ENCODE measurements at places on chromosomes 4 and X.
A peak's percentile ranks its signal among the peaks of the same experiment; 100 is the strongest.

DNA sequence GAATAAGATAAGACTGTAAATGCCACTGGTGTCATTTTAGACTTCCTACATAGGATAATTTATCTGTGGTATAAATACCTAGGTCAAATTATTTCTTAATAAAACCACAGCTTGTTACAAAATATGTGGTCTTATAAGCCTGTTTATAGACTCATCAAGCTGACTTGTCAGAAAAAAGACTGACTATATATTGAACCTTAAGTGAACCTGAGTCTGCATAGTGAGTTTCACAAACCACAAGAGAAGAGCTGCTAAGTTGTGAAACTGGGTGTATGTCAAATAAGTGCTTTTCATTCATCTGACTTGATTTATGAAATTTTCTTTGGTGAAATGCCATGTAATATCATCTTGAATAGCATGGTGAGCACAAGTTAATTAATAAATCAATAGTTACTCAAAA, 48.4 kb upstream of the TMPRSS11A start:
- no peak for DNase-seq

DNA sequence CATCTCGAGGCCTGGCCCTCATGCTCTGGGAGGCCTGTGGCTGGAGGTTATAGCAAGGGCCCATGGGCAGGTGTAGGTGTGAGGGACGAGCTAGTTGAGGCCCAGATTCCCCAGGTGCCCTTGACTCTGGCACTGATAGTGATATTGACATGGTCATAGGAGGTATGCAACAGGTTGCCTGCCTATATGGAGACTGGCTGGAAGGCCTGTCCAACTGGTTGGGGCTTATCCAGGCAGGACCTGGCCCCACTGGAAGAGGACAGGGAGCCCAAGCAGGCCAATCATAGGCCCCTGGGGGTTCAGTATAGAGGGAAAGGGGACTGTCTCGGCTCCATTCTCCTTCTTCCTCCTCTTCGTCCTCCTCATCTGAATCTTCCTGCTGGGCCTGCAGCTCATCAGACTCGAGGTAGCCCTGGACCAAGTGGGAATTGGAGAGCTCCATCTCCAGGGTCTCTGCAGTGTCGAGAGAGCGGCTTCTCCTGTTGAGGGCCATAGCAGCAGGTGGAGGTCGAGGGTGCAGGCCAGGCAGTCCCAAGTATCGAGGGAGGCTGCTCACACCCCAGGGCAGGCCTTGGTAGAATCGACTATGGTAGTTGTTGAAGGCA, 15.3 kb downstream of the AMER1 start:
- no peak for DNase-seq

DNA sequence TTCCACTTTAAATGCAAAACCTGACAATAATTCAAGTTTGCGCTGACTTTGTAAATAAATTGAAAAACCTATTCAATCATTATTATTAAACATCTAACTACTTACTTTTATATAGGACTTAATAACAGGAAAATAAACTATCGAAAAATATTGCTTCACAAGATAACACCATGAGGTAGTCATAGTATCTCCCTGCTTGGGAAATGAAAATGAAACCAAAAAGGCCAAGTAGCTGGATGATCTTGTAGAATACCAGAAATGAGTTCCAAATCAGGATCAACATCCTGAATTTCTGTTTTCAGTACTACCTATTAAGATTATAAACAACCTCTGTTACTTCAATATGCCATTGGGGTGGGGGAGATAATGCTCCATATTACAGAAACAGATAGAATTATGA, 58.9 kb downstream of the CHIC2 start:
- DNase-seq: peak; percentile 79

DNA sequence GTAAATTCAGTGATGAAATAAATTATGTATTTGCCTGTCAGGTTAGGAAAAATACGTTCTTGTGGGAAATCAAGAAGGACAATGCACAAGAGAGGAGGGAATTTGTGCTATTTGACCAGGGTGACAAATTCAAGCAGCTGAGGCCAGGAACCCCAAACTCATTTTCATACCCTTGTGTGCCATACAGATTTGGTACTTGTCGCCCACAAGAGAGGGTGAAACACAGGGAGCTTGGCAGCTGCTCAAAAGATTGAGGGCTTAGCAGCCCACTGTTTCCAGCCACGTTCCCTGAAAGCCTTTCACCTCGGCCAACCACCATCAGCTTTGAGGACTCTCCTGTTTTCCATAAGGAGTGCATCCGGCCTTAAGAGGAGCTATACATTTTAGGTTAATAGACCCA, 111.2 kb downstream of the COL25A1 start:
- DNase-seq: no peak

DNA sequence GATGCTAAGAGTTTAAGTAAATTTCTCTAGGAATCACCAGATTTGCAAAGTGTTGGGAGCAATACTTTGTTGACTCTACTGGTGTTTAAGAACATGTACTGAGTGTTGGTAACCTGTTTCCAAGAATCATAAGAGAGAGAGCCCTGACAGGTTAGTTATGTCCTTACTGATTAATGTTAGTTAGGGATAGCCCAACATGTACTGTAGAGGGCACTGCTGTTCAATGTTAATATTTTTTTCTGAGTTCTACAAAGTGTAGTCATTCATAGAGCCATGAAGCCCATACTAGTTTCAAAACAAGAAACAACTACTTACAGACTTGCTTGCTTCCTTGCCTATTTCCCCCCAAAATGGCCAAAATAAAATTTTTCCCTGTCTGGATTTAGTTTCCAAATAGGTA, 11.9 kb downstream of the TMPRSS11D start:
- peak; percentile 77 for DNase-seq

DNA sequence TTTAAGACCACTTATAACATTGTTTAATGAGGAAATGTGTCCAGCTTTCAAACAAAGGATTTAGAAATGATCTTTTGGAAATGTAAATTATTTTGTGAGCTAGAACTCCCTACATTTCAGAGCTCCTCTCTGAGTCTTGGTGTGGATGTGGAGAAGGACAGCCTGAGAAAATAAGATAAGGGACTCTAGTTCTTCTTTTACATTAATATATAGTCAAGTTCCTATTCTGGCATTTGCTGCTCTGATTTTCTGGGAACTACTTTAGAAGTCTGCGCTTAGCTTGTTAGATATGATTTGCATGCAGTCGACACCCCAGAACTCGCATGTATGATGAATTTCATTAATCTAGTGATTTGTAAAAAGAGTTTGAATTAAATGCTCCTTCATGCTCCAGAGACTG, 45.5 kb downstream of the TSPAN7 start:
- DNase-seq: no peak

- DNase-seq: no peak
Observed at GRCh38 chr4:24328711-24329110, 255.6 kb downstream of the DHX15 start.

GRCh38 chrX:153960786-153961185, 10.8 kb downstream of the HCFC1 start:
- no peak for DNase-seq

DNA sequence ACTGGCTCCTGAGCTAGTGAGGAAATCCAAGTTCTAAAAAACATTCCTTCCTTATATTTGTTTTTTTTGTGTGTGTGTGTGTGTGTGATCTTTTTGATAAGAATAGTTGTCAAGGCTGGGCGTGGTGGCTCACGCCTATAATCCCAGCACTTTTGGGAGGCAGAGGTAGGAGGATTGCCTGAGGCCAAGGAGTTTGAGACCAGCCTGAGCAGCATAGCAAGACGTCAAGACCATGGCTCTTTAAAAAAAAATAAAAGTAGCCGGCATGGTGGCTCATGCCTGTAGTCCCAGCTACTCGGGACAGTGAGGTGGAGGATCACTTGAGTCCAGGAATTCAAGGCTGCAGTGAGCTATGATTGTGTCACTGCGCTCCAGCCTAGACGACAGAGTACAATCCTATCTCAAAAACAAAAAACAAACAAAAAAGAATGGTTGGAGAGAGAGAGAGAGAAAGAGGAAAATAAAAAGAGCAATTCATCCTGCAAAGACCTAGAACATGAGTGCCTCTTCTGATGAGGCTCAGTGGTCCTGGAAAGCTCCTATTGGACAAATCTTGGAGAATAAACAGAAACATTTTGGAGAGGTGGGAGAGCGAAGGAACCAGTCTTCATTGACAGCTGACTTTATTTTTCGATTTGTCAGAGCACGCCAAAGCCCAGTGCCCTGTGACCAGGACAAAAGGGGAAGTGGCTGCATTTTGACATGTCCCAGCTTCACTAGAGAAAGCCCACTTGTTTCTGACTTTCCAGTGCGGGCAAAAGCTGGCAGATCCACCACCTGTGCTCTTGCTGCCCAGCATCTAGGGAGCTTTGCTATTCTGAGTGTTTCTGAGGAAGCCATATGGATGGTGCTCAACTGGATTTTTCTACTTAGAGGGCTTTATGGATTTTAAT, 244.7 kb downstream of the PALLD start:
- no peak for DNase-seq

GRCh38 chr4:145001635-145002034, 96.4 kb downstream of the ANAPC10 start:
- peak; percentile 5 for DNase-seq

- DNase-seq: no peak
Observed at GRCh38 chrX:134891652-134892051, 99.1 kb upstream of the SMIM10 start.

DNA sequence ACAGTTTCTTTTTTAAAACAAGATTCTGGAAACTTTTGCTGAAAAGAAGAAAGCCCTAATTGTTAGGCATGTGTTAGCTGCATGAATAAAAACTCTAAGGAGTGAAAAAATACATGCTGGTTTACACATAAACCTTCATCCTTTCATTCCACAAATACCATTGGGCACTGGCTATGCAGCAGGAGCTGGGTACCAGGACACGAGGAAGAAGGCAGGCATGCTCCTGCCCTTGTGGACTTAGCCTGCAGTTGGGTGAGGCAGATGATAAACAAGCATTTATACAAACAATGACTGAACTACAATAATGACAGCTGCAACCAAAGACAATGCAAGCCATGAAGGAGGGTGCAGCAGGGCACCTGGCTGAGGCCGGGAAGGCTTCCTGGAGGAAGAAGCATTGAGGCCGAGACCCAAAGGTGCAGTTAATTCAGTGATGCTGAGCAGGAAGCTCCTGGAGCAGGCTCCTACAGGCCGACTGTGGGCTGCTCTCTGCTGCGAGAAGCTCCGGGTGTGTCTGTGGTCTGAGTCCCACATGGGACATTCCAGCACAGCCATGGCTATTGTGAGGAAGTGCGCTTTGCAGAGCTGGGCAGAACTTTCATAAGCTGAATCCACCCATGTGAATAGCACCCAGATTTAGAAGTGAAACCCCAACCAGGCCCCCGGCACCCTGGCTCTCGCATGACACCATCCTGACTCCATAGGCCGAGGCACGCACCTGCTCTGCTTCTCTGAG, 44.0 kb upstream of the MXD4 start:
- DNase-seq: no peak

DNA sequence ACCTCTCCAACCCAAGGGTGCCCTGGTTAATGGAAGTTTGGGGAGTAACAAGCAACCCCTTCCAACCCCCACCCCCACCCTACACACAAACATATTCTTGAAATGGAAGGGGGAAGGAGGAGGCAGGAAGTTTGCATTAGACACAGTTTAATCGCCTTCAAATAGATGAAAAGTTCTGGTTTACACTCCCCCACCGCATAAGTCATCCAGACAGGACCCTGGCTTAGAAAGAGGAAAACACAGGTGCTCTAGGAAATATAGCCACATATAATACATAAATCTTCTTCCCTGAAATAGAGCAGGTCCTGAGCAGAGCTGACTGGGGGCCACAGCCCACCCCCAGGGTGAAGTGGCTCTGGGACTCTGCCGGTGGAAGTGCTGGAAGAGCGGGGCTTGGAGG, 25.1 kb downstream of the SASH3 start:
- no peak for DNase-seq

- peak; percentile 78 for DNase-seq
Observed at GRCh38 chrX:20362268-20363267, 95.9 kb upstream of the RPS6KA3 start.

- no peak for DNase-seq
Observed at GRCh38 chrX:13547671-13548070, 21.7 kb upstream of the EGFL6 start.

- peak; percentile 33 for DNase-seq
Observed at GRCh38 chr4:6267573-6267972, 2.1 kb upstream of the WFS1 start.

DNA sequence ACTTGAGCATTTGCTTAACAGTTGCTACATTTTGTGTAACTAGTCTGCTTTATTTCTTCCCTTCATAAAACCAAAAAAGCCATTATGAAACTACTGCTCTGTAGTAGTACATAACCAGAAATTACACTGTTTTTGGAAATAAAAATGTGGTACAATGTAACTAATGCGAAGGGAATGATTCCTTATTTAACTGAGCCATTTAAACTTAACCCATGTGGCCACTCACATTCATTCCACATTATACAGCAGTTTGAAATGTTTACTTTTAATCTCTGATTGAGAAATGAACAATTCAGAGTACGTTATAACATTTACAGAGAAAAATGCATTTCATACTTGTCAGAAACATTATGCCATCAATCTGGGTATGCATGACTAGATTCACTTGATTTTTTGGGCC, 94.2 kb downstream of the NYX start:
- DNase-seq: no peak
